Glomerular endothelial cell (primary cell): ENCODE measurements at places on chromosomes 2 and 18. TPM values are rescaled to one million over a fixed set of nuclear protein-coding genes. Genes with fewer than 3 reads are reported as not detected.

The CBLN2 gene
- total RNA-seq, result 0.47 TPM in 1 of 2 replicates, not detected in the other

The EMILIN2 gene
- 9.9 and 11.3 TPM in 2 replicates for total RNA-seq

DNA sequence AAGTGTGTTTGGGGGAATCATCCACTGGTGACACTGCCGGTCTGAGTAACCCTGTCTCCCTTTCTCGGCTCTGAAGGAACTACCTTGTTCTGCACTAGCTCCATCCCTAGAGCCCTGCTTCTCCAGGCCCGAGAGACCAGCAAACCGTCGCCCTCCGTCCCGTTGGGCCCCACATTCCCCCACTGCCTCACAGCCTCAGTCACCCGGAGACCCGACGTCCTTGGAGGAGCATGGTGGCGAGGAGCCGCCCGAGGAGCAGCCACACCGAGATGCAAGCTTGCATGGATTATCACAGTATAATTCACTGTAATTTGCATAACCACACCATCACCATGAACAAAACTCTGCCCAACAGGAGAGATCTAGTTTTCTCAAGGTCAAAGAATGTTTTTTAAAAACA is 126.2 kb downstream of the MTCL1 start:
- DNase-seq, result no peak

DNA sequence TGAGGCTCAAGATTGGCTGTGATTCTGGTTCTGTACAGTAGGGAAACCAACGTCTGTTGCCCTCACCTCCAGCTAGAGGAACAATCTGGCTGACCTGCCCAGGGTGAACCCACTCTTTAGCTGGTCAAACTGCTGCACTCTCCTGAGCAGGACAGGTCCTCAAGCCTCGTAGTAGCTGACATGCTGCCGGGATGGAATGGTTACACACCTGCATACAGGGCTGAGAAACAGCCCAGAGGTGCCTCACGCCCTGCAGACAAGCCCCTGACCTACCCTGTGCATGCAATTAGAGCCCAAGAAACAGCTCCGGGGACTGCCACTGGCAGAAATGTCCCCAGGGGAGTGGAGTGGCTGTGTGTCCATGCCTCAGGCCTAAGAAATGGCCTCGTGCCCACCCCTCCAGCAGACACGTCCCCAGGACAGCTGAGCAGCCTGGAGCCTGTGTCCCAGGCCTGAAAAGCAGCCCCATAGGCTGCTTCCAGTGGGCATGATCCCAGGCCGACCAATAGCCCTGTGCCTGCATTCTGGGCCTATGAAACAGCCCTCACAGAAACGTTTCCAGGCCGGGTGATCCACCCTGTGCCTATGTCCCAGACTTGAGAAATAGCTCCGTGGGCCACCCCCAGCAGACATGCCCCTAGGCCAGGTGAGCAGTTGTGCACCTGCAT is 25.4 kb downstream of the BOLL start:
- DNase-seq, result no peak

GRCh38 chr2:158903711-158904405 is 64.6 kb upstream of the TANC1 start:
- no peak for DNase-seq

- no peak for DNase-seq
Measured at GRCh38 chr18:58208207-58208932, 164.3 kb downstream of the NEDD4L start.

GRCh38 chr2:231219289-231219688 is 20.9 kb downstream of the ARMC9 start:
- no peak for DNase-seq

- no peak for DNase-seq
Measured at GRCh38 chr2:221323513-221323912, 248.6 kb downstream of the EPHA4 start.

GRCh38 chr2:179233083-179233490 is 31.5 kb downstream of the SESTD1 start:
- no peak for DNase-seq

GRCh38 chr2:195898505-195899191 is 170.0 kb downstream of the DNAH7 start:
- peak; percentile 4 for DNase-seq

- DNase-seq, result no peak
Measured at GRCh38 chr2:185668710-185669109, 69.9 kb upstream of the FSIP2 start.

DNA sequence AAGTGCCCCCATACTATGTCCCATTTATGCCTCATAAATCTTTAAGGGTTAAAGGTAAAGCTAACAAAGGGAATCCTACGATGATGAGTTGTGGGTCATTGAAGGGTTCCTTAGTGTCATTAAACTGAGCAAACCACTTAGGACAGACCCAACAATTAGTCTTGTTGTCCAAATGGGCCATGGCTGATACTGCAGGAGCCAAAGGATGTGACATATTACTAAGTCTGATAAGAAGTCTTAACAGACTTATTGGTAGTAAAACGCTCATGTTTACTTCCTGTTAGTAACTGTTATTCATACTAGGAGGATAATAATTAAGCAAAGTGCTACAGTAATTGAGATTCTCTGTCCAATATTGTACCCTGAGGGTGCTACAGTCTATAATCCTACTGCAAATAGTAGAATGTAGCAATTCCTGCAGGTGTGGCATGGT is 96.8 kb downstream of the PTPN4 start:
- DNase-seq, result no peak
